ENCODE measurements at places on chromosomes 7 and 10. TPM values are rescaled to one million over a fixed set of nuclear protein-coding genes. Genes with fewer than 3 reads are reported as not detected.
A peak's percentile ranks its signal among the peaks of the same experiment; 100 is the strongest.

The HOXA11 gene
- 0.04 TPM for polyA plus RNA-seq

The DENND2A gene
- polyA plus RNA-seq = 10.3 TPM

DNA sequence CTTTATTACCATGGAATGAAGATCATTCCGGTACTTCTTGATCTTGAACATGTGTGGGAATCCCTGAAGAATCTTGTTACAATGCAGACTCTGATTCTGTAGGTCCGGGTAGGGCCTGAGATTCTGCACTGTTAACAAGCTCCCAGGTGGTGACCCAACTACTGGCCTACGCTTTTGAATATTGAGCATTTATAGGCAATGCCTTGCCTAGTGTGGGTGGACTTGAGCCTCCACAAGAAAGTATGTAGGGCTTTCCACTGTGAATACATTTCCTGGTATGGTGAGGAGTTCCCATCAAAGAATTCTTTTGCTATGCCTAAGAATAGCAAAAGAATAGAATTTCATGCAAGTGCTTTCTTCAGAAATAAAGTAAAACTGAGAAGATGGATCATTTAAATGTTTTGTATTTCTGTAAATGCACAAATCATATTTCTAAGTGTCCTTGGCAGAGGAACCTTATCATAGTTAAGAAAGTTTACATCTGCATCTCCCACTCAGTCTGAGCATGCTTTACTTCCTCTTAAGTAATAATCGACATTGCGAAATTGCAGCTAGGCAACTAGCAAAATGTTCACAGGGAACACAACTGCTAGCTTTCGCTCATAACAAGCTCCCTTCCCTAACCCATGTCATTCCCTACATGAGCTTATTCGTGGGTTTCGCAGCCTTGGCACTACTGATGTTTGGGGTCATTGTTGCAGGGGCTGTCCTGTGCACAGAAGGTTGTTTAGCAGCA lies 71.4 kb downstream of the AHR start:
- DNase-seq = peak; percentile 97

- DNase-seq = no peak
Measured at GRCh38 chr10:110932505-110933180, 13.2 kb downstream of the SHOC2 start.

The WNT8B gene
- not detected for polyA plus RNA-seq

DNA sequence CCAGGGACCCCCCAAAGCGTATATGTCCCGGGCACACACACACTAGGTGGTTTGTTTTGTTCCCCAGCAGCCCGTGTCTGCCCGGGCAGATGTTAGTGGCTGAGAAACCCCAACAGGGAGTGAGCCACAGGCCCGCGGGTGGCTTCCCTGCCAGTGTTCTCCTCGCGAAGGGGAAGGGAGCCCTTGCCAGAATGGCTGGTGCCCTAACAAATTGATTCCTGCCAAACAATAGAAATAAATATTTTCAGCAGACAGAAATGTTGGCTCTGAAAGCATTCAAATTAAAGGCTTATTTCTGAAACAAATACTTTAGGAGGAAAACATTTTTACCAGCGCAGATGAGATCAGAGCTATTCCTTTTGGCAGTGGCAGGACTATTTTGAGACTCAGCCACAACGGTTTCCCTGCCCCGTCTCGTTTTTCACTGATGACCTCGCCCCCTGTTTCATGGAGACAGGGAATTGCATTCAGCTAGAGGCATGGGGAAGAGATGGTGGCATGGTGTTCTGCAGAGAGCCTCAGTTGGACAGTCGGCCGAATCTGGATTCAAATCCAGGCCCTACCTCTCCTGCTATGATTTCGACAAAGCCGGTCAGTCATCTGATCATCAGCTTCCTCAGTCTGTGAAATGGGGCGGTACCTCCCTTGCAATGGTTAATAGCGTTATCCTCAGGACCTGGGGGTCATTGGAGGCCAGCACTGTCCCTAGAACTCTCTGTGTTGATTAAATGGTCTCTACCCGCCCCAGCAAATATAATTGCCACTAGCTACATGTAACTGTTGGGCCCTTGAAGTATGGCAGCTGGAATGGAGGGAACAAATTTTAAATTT lies 84.5 kb downstream of the CUX1 start:
- DNase-seq = peak; percentile 69

Measured in IMR-90 (cell line).